ENCODE measurements at places on chromosomes 1 and 21. TPM values are rescaled to one million over a fixed set of nuclear protein-coding genes. Genes with fewer than 3 reads are reported as not detected.

DNA sequence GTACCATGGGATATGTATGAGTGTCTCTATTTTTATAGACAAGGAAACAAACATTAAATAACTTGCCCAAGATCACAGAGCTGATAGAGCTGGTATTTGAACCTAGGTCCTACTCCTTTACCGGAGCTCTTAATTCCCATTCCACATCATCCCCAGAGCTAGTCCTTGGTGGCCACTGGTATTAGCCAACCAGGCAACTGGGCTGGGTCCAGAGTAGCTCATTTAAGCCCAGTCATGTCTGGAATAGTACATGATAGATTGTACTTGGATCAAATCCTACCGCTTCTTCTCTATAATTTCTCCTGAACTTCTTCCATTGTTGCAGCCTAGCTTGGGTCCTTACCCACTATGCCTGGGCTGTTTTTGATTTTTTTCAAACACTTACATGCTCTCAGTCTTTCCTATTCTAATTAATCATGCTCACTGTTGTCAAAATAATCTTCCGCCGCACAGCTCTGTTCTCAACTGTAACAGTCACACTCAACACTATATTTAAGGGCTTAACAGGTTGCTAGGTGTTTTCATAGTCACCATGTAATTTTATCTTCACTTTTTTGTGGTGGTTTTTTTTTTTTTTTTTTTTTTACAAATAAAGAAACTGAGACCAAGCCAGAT is 80.2 kb downstream of the COLGALT2 start:
- no peak for DNase-seq

- no peak for DNase-seq
These were observed 50.5 kb downstream of the CD2 start for GRCh38 chr1:116804736-116805135.

GRCh38 chr1:233433436-233434210 is 106.1 kb downstream of the MAP3K21 start:
- no peak for DNase-seq

- no peak for DNase-seq
These were observed 283.1 kb downstream of the PLPP3 start for GRCh38 chr1:56295949-56296929.

GRCh38 chr21:44272284-44272858 is 10.7 kb upstream of the DNMT3L start:
- no peak for DNase-seq

GRCh38 chr1:109024646-109025045 is 17.3 kb downstream of the WDR47 start:
- DNase-seq, result no peak

Gene ADCY10
- polyA plus RNA-seq, result 0.15 TPM

Gene PLCH2
- polyA plus RNA-seq, result 1.1 TPM

DNA sequence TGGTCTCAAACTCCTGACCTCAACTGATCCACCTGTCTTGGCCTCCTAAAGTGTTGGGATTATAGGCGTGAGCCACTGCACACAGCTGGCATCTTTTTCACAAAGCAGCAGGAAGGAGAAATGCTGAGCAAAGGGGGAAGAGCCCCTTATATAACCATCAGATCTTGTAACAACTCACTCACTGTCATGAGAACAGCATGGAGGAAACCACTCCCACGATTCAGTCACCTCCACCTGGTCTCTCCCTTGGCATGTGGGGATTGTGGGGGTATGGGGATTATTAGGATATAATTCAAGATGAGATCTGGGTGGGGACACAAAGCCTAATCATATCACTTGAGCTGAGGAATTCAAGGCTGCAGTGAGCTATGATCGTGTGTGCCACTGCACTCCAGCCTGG is 3.0 kb upstream of the MFSD2A start:
- DNase-seq, result no peak

Gene TSPAN1
- 22.7 TPM for polyA plus RNA-seq

GRCh38 chr1:38187552-38187951 is 141.0 kb upstream of the POU3F1 start:
- no peak for DNase-seq

- DNase-seq, result no peak
These were observed 28.1 kb downstream of the SLC44A5 start for GRCh38 chr1:75582725-75583261.

GRCh38 chr1:85934516-85934915 is 222.1 kb downstream of the COL24A1 start:
- DNase-seq, result no peak

DNA sequence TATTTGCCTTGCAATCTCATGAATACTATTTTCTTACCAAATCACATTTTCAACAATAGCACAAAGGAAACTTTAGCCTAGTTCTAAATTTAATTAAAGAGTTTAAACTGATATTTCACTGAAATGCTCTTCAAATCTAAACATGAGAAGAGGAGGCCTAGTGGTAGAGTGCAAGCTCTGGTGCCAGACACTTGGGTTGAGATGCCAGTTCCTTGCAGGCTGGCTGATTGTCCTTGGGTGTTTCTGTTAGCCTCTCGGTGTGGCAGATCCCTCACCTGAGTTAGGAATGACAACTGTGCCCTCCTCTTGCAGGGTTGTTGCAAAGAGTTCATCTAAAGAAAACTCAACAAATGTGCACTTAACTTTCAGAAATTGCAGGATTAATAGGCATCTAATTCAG is 12.5 kb downstream of the ZBTB21 start:
- no peak for DNase-seq

Gene FAM72C
- polyA plus RNA-seq, result not detected
